ENCODE measurements at places on chromosomes 7 and 10.

DNA sequence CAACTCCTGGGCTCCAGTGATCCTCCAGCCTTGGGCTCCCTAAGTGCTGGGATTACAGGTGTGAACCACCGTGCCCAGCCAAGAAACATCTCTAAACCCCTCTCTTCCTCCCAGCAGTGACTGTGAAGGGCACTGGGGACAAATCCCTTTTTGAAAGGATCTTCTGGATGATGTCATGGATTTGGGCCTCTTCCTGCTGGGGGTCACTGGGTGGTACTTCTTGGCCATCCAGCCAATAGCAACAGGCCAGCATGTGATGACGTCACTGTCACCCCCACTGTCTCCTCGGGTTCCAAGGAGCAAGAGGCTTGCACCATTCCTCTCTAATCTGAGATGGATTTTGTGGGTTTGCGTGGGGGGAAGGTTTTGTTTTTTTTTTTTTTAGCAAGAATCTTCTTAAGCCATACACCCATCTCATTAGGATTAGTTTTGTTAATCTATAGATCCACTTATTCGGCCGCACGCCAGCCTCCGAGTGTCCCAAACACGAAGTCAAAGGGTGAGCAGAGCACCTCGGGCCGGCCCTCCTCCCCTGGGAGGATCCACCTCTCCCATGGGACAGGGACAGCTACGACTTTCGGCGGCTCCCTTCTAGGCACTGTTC lies 29.4 kb upstream of the TNRC18 start:
- peak; percentile 52 for DNase-seq

GRCh38 chr10:49112098-49112497 lies 3.2 kb downstream of the VSTM4 start:
- no peak for DNase-seq

DNA sequence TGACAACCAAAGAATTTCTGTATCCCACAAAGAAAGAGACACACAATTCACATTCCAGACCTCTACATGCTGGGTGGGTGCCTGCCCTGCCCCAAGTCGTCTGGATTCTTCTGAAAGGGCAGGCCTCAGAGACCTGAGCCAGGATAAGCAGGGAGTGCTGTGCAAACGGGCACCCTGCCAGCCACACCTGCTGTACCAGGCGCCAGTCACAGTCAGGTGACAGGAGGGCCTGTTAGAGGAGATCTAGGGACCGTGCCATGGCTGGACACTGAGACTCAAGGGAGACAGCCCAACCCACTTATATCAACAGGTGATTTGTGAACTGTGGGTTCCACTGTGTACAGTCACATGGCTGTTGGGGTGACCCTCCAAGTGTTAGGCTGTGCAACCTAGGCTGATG lies 103.1 kb upstream of the AFAP1L2 start:
- DNase-seq, result no peak

DNA sequence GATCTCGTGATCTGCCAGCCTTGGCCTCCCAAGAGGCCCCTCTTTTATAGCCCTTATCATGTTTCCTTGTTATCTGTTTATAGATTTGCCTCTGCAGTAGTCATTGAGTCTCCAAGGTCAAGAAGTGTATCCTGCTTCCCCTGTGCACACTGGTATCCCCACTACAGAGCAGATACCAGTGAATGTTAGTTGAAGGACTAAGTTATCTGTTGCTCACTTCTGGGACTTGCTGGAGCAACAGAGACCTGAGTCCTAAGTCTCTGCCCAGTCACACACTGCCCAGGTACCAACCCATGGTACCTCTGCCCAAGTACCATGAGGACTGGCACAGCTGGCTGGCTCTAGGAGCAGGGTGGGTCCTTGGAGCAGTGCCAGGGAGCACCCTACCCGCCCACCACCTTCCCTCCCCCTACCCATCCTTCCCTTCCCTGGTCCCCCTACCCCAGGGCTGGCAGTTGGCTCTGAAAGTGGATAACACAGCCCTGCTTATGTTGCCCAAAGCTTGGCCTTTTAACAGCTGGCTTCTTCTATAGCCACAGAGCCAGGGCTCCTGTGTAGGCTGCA lies 26.5 kb upstream of the PDCD4 start:
- no peak for DNase-seq

DNA sequence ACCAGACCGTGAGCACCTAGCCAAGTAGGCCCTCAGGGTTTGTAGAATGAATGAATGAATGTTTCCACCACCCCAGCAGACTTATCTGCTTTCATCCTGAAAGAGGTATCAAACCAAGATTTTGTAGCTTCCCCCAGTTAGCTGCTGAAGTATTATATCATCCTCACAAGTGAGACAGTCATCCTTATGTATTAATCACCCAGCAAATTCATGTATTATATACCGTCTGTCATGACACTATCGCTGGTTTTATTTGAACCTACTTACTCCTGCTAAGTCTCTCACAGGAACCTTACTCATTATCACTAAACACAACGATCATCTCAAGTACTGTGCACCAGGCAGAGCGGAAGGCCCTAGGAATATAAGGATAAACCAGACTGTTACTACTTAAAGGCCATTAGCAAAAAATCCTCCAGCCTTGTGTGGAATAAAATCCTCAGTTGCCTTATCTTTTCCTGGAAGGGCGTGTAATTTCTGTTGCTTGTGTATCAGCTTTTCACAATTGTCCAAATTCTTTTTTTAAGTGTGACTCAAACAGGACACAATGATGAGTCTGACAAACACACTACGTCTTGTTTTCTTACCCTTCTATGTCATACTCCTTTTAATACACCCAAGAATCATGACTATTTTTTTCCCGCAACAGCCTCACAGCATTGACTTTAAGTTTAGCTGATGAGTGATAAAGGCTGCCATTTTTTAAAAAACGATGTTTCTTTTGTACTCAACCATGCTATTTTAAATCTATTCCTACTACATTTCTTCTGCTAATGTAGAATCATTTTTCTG lies 176.1 kb upstream of the KLF14 start:
- DNase-seq, result peak; percentile 71

DNA sequence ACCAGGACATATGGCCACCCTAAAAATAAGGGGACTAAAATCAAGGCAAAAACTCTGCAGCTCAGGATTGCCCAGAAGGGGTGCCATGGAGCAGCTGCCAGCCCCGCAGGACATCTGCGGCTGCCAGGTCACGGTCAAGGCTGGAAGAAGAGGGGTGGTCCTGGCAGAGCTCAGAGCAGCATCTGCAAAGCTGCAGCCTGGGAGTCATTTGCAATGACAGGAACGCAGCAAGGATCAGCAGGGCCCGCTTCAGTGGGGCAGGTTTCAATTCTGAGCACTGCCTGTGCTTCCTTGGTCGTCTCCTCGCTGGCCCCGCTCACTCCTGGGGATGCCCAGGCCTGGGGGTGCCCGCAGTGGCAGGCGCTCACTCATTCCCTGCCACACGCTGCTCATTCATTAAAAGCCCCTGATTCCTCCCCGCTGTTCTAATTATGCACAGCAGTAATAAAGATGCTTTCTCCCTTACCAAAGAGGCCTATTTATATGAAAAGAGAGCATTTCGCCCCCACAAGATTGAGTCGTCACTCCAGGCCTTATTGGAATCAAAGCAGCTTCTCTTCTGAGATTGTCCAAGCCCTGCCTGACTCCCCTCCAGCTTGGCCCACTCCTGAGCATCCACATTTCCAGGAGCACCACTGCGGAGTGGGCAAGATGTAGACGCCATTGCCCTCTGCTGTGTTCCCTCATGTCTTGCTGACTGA lies 4.6 kb downstream of the HSPA12A start:
- no peak for DNase-seq

DNA sequence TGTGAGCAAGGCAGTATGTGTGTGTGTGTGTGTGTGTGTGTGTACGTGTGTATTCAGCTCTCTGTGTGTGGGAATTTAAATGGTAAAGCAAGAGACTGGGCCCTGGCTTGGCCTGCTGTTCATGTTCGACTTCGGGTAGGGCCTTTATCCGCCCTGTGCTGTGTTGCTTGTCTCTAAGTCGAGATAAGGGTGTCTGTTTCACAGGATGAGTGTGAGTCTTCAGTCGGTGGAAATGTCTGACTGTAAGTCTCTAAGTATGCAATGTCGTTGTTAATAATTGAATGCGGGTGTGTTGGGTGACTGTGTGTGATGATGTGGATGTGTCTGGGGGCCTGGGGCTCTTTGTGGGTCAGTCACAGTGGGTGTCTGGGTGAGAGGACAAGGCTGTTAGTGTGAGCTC lies 34.8 kb downstream of the HIF1AN start:
- no peak for DNase-seq

DNA sequence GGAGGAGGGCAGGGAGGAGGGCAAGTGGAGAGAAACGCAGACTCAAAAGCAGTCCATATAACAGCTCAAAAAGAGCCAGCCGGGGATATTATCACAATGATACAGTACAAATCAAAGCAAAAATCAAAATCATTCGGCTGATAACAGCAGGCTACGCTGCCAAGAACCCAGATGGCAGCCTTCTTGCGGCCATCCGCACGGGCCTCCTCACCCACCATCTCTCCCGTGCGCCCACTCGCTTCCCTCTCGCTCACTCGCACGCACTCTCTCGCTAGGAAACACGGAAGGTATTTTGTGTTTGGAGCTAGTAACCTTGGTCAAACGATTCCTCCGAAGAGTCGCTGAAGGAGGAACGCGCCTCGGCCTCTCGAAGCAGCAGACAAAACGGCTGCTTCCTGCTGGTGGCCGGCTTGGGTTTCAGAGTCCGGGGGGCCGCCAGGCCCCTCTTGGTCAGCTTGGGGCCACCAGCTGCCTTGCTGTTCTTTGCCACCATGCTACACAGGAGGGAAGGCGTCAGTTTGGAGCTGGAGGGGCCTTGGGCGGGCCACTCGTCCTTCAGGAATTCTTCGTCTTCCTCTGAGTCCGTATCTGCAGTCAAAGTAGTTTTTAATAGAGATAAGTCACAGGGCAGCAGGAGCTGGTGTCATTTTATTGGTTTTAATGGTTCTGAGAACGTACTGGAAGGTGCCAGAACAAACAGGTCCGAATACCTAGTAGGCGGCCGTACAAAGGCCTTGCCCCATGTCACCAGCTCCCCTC lies 68.9 kb downstream of the SLC29A4 start:
- no peak for DNase-seq

GRCh38 chr10:336247-336646 lies 201.0 kb downstream of the ZMYND11 start:
- no peak for DNase-seq

Data from inflammatory macrophage treated with lipopolysaccharide for 4 hours (primary cell).